A549 treated with AZD2906 at 1 μM for 4 hours (cell line): ENCODE measurements at places on chromosomes 6 and 20. TPM values are rescaled to one million over a fixed set of nuclear protein-coding genes. Genes with fewer than 3 reads are reported as not detected.

Gene LCA5
- 0.32 to 0.93 TPM (median 0.52 TPM) in 5 replicates for total RNA-seq

Gene ADAM33
- total RNA-seq, result 0.04 to 0.09 TPM (median 0.06 TPM) in 5 replicates

Gene UNC5CL
- 0.34 to 0.78 TPM (median 0.62 TPM) in 5 replicates for total RNA-seq

Gene JAG1
- 37.3 to 50.6 TPM (median 39.2 TPM) in 5 replicates for total RNA-seq

Gene KCNK15
- 0.23 to 0.71 TPM (median 0.53 TPM) in 5 replicates for total RNA-seq

Gene C20orf141
- 0.23 to 0.49 TPM (median 0.31 TPM) in 4 of 5 replicates, not detected in the other for total RNA-seq

Gene MYCT1
- 0.05 TPM in 1 of 5 replicates, not detected in the others for total RNA-seq

Gene GHRH
- not detected in 5 replicates for total RNA-seq

Gene IL20RA
- 0.06 to 0.14 TPM in 2 of 5 replicates, not detected in the others for total RNA-seq

Gene HLA-DOA
- 0.05 TPM in 1 of 5 replicates, not detected in the others for total RNA-seq

Gene DCBLD1
- 22.4 to 26.3 TPM (median 24.5 TPM) in 5 replicates for total RNA-seq

Gene DHX35
- 7.1 to 7.9 TPM (median 7.7 TPM) in 5 replicates for total RNA-seq

Gene IPCEF1
- total RNA-seq, result 0.05 to 0.09 TPM (median 0.07 TPM) in 5 replicates

Gene RANBP9
- 10.9 to 14.6 TPM (median 12.6 TPM) in 5 replicates for total RNA-seq

Gene TMEM181
- 12.0 to 14.6 TPM (median 13.1 TPM) in 5 replicates for total RNA-seq

Gene NMBR
- not detected in 5 replicates for total RNA-seq

Gene CD83
- total RNA-seq, result 1.5 to 2.3 TPM (median 1.7 TPM) in 5 replicates

Gene SLA2
- total RNA-seq, result 0.06 to 0.15 TPM (median 0.13 TPM) in 5 replicates

Gene SPDEF
- total RNA-seq, result 1.3 to 1.9 TPM (median 1.8 TPM) in 5 replicates

Gene SYTL3
- 1.5 to 2.0 TPM (median 1.9 TPM) in 5 replicates for total RNA-seq

Gene NKX2-4
- total RNA-seq, result not detected in 5 replicates

Gene HMGCLL1
- total RNA-seq, result 0.06 to 0.30 TPM (median 0.09 TPM) in 5 replicates
